ENCODE measurements at places on chromosomes 3 and 15.

GRCh38 chr15:92657486-92657885 lies 1.9 kb upstream of the FAM174B start:
- DNase-seq, result no peak

GRCh38 chr3:77320514-77320913 lies 280.6 kb downstream of the ROBO2 start:
- no peak for DNase-seq

DNA sequence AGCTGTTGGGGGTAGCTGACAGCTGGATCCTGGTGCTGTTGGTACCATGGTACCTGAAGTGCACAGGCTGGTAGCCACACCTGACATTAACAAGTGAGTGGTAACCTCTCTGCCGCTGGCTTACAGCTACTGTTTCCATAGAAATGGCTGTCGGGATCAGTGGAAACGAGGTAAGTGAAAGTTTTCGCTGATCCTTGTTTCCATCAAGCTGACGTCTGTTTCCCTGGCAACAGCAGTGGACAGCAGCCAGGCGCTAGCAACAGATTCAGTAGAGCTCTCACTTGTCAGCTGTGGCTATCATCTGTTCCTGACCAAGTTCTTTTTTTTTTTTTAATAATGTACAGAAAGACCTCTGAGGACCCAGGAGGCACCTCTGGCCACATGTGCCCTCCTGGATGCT lies 166.2 kb downstream of the CHDH start:
- DNase-seq, result no peak

GRCh38 chr15:33545866-33546265 lies 235.1 kb downstream of the RYR3 start:
- no peak for DNase-seq

DNA sequence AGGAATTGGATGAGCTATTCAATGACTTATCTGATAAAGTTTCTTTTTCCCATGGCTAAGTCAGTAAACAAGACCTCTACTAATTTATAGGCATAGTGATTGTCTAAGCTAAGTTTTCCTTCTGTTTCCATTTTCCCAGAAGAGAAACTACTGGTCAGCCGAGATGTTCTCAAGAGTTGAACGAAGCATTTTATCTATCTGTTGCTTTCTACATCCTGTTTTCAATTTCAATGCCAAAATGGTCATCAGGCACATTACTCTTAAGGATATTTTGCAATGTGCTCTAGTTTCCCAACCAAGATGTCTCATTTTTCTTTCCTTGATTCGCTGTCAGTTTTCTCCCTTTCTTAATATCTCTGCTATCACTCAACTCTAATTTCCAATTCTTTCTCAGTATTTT lies 228.7 kb downstream of the MBNL1 start:
- DNase-seq, result no peak

GRCh38 chr15:39857132-39857531 lies 62.9 kb downstream of the GPR176 start:
- DNase-seq, result no peak

DNA sequence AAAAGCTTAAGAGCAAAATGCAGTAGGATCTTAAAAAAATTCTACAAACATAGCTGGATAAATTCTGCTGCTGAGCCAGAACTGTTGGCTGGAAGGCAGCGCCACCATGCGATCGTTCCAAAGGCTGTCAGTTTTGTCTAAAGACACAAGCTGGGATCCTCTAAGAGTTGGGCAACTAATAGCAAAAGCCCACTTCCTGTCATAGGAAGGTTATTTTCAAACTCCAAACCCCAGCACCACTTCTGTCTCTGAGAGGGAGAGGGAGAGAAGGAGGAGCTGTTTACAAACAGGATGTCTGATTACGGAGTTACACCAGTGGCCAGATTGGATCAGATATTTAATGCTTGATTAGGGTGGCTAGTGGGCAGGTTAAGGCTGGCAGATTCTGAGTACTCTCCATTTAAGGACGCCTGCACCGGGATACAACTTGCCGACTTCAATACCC lies 44.0 kb downstream of the EIF4E3 start:
- DNase-seq, result no peak

DNA sequence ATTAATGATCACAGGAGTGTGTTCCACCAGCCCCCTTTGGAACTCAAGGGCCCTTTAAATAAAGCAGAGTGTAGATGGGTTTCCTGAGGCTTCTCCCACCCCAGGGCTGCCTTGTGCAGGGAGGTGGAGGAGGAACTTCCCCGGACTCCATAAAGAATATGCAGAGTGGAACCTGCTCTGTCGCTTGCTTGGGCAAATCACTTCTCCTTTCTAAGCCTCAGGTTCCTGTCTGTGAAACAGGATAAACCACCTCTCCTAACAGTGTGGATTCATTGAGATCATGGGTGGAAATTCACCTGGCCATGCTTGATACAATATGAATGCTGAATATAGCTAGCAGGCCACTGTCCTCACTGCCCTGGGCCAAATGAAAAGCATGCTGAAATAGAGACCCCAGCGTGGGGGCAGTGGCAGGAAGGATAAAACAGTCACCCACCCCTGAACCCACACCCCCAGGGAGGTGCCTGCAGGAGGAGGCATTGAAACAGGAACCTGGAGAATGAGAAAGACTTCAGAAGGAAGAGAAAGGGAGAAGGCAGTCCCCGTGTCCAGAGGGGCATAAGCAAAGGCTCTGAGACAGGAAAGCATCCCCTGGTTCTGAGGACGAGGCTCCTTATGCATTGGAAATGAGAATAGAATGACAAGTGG lies 41.1 kb upstream of the CHRNB4 start:
- DNase-seq, result no peak

GRCh38 chr3:7025581-7026300 lies 164.8 kb downstream of the GRM7 start:
- no peak for DNase-seq

DNA sequence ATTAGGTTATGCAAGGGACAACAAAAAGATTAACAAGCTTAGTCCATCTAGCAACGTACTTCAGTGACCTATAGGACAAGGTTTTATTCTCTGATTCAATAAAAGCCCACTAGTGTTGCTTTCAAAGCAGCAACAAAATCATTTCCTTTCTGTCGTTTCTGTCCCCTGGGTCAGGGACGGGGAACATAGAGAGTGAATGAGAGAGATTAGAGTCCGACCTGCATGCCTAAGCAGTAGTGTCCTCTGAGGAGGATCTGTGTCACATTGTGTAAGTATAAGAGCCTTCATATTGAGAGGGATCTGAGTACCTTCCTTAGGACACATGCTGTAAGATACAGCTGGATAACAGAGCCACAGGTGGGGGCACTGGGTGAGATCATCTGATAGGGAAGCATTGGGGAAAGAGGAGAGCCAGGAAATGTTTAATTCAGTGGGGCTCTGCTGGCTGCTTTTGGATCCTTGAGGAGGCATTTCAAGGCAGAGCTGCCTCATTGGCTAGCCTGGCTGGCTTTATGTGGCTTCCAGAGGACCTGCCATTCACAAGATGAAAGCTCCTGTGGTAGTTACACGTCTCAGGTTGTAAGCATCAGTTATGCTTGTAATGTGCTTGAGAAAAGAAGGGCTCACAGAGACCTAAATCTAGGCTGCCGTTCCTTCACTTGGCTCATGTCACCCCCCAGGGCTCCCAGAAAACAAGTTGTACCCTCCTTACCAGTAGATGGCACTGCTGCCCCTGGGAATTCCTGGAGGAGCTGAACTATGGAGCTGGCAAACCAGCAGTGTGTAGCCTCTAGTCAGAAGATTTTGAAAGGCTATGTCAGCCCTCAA lies 2.7 kb downstream of the TMEM108 start:
- no peak for DNase-seq

DNA sequence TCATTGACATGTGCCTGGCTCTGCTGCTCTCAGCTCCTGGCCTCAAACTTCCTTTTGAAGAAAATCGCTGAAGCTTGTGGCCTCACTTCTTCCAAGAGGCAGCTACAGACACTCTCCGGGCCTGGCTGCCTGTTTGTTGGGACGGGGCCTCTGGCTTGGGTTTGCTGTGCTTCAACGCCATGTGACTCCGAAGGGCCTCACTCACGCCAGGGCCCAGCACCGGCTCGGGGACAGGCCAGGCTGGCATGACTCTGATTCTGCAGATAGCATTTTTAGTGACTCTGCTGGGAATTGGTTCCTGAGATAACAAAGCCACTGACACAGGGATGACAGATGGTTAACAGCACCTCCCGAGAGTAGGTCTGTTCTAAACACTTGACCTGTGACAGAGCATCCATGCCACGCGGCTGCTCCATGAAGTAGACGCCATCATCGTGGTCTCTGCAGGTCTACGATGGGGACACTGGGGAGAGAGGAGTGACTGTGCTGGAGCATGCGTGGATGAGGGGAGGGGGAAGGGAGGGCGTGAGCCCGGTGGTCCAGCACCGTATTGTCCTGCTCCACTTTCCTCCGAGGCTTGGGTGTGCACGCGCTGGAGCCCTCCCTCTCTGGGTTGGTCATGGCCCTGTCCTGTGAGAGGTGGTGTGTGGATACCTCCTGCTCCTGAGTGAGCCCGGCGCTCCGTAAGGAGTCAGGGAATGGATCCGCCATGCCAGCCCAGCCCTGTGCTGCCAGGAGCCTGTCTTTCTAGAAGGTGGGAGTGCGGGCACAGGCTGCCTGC lies 133.6 kb downstream of the TJP1 start:
- DNase-seq, result no peak
